ENCODE measurements at places on chromosomes 13 and 19. TPM values are rescaled to one million over a fixed set of nuclear protein-coding genes. Genes with fewer than 3 reads are reported as not detected.

DACT3 gene
- 0.64 TPM for total RNA-seq

SIGLEC11 gene
- total RNA-seq = not detected

CADM4 gene
- 0.11 TPM for total RNA-seq

GPR4 gene
- total RNA-seq = not detected

ZFP28 gene
- 0.05 TPM for total RNA-seq

ENOX1 gene
- 0.11 TPM for total RNA-seq

CILP2 gene
- 0.05 TPM for total RNA-seq

TMC4 gene
- total RNA-seq = 0.27 TPM

SRRM5 gene
- 0.08 TPM for total RNA-seq

SERTAD1 gene
- total RNA-seq = 10.4 TPM

IZUMO1 gene
- not detected for total RNA-seq

ZNF675 gene
- total RNA-seq = 10.6 TPM

CHST8 gene
- not detected for total RNA-seq

GPR183 gene
- total RNA-seq = 138 TPM

PALM gene
- 0.37 TPM for total RNA-seq

ZNF723 gene
- total RNA-seq = not detected

ACER1 gene
- not detected for total RNA-seq

CLN5 gene
- 15.0 TPM for total RNA-seq

HS6ST3 gene
- not detected for total RNA-seq

NLRP11 gene
- not detected for total RNA-seq

SEMA6B gene
- 0.13 TPM for total RNA-seq

C1QTNF9B gene
- total RNA-seq = not detected

C1QTNF9 gene
- total RNA-seq = not detected

DHDH gene
- total RNA-seq = not detected

PRODH2 gene
- not detected for total RNA-seq

TNFAIP8L1 gene
- total RNA-seq = 14.3 TPM

PNMA8B gene
- total RNA-seq = not detected

ANKLE1 gene
- total RNA-seq = 13.1 TPM

KLK7 gene
- not detected for total RNA-seq

ACP7 gene
- total RNA-seq = not detected

ATP8A2 gene
- total RNA-seq = not detected

OR10H1 gene
- total RNA-seq = not detected

C19orf18 gene
- not detected for total RNA-seq

ETHE1 gene
- total RNA-seq = 67.4 TPM

GRIN2D gene
- total RNA-seq = 0.32 TPM

ZGLP1 gene
- 4.1 TPM for total RNA-seq

Data from GM12878 (cell line).